Transverse colon (tissue), 4 donors: ENCODE measurements at places on chromosomes 13 and 19. TPM values are rescaled to one million over a fixed set of nuclear protein-coding genes. Genes with fewer than 3 reads are reported as not detected.

DNA sequence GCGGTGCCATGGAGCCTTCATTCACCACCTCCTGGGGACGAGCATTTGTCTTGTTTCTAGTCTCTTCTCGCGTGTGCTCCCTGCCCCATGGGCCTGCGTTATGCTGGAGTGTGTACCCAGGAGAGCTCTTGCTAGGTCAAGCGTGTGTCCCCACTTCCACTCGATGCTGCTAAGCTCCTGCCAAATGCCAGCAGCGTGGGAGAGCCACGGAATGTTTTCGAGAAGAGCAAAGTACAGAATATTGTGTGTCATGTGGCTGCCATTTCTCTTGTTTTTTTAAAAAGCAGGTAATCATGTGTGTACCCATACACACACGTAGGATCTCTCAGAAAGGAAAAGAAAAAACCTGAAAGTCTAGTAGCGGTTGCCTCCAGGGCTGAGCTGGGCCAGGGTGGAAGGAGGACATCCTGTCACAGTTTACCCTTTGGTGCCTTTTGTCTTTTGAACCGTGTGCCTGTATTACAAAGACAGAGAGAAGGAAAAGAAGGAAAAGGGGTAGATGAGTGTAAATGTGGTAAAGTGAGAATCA is 28.6 kb downstream of the PAK4 start:
- no peak for DNase-seq

- no peak for DNase-seq
Observed at GRCh38 chr19:51822946-51823345, 28.0 kb downstream of the FPR3 start.

DNA sequence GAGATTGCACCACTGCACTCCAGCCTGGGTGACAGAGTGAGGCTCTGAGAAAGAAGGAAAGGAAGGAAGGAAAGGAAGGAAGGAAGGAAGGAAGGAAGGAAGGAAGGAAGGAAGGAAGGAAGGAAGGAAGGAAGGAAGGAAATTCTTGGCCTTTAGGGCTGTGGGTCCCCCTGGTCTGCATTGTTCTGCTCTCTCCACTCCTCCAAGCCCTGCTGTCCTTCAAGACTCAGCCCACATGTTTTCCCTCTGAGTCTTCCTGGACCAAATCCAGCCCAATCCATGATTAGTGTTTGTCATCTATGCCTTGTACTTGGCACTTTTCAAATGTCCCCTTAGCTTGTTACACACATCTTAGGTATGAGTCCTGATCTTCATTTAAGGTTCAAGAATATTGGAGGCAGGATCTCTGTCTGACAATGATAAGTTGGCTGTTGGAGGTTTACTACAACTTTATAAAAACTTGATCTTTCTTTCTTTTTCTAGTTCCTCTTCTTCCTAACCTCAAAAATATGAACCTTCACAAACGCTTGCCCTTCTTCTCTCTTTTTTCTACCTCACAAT is 48.8 kb upstream of the INTS6 start:
- no peak for DNase-seq

The TMIGD2 gene
- total RNA-seq, result 3.8 TPM

DNA sequence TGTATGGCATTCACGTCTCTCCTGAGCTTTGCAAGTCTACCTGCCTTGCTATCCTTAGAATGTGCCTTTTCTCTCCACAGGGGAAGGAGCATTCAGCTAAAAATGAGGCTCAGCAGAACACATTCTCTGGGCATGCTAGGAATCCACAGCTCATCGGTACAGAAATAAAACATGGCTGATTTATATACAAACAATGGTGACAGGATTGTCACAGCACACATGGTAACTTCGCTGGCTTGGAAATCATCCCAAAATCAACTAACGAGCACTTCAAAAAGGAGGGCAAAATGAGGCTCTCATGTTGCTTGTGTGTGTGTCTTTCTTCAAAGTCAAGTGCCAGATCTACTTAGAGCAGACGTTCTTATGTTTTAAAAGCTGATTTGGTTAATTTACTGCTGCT is 373.0 kb downstream of the FGF14 start:
- DNase-seq, result no peak

- no peak for DNase-seq
Observed at GRCh38 chr13:26616126-26616525, 58.6 kb downstream of the WASF3 start.

DNA sequence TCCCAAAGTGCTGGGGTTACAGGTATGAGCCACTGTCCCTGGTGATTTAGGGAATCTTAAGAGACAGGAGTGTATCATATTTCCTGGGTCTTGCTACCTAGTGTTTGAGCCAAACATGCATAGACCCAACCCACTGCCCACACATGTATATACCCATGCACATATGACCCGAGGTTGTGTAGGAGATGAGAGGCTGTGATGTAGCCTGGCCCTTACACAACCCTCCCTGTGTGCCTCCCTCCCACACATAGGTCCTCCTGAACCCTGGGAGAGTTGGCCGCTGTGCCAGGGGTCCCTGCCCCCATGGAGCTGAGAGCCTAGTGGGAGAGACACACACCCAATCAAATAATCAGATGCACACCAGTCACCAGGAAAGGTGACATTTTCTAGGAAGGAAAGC is 365.9 kb downstream of the ZNF536 start:
- DNase-seq, result no peak

DNA sequence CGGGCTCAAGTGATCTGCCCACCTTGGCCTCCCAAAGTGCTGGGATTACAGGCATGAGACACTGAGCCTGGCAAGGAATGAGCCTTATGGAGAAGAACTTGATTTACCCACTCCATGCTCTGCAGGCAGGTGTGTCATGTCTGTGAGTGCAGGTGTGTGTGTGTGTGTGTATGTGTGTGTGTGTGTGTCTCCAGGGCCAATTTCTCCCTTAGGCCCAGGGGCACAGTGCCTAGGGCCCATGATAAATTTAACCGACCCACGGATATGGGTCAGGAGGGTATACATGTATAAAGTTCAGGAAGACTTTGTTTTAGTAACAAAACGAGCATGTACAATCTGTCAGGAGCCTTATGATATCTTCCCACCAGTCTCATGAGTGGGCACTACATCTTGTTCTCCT is 4.6 kb upstream of the FOSB start:
- no peak for DNase-seq

DNA sequence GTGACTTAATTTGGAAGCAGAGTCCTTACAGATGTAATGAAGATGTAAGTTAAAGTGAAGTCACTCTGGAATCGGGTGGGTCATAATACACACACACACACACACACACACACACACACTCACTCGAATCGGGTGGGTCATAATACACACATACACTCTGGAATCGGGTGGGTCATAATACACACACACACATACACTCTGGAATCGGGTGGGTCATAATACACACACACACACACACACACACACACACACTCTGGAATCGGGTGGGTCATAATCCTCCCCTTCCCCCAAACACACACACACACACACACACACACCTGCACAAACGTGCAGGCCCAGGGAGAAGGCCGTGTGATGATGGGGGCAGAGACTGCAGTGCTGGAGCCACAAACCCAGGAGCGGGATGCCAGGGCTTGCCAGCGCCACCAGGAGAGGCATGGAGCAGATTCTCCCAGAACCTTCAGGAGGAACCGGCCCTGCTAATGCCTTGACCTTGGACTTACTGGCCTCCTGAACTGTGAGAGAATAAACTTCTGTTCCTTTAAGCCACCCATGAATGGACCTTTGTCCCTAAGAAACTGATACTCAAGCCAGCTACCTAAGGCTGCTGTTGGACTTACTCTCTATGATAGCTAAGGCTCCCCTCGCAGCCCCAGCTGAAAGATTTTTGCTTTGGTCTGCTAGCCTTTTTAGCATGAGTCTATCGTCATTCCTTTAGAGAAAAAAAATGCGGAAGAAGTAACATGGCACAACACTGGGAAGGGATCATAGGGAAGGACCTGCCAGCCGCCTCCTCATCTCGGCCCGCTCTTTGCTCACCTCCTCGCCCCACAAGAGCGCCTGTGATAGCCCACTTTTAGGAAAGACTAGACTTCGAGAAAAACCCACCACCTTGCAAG is 136.2 kb upstream of the RNF113B start:
- DNase-seq, result no peak

The LAIR1 gene
- 18.4 TPM for total RNA-seq

- DNase-seq, result no peak
Observed at GRCh38 chr19:6639439-6639838, 30.5 kb downstream of the TNFSF14 start.

GRCh38 chr19:31220540-31220939 is 128.7 kb downstream of the TSHZ3 start:
- no peak for DNase-seq

The RASA3 gene
- total RNA-seq, result 15.6 TPM

The SMIM24 gene
- total RNA-seq, result 18.7 TPM

GRCh38 chr13:42221121-42221765 is 50.7 kb upstream of the AKAP11 start:
- DNase-seq, result no peak

DNA sequence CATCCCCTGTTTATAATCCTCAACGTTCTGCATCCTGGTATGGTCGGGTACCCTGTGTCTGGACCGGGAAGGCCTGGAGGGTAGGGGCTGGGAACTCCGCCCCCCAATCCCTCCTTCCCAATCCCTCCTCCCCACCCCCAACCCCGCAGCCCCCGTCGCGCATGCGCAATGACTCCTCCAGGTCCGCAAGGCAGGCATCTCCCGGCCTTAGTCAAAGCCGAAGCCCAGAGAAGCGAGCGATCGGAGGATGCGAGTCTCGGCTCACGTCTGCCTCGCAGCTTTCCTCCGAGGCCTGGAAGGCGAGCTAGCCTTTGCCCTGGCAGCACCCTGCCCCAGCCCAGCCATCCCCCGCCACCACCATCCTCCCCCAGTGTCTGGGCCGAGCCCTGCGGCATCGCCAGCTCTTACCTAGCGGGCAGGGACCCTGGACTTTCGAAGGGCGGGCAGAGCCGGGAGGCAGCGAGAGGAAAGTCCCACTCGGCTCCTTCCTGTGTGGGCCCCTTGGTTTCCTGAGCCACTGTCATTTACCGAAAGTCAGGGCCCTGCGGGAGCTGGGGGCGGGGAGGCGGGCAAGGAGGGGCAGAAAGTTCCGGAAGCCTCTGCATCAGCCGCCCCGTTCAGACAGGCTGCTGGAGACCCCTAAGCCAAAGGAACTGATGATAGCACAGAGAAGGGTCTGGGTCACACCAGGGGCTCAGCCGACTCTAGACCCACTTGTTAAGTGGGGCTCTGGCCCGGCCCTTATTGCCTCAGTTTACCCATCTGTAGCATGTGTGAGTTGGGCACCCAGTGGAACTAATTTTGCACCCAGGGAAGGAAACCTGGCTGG is at the start of gene JAK3:
Gene JAK3, minus strand, starts transcription at position 445 of the 829 bp plus-strand sequence. CDS start 3,565 bp downstream, outside the sequence.
- DNase-seq, result peak; percentile 78

DNA sequence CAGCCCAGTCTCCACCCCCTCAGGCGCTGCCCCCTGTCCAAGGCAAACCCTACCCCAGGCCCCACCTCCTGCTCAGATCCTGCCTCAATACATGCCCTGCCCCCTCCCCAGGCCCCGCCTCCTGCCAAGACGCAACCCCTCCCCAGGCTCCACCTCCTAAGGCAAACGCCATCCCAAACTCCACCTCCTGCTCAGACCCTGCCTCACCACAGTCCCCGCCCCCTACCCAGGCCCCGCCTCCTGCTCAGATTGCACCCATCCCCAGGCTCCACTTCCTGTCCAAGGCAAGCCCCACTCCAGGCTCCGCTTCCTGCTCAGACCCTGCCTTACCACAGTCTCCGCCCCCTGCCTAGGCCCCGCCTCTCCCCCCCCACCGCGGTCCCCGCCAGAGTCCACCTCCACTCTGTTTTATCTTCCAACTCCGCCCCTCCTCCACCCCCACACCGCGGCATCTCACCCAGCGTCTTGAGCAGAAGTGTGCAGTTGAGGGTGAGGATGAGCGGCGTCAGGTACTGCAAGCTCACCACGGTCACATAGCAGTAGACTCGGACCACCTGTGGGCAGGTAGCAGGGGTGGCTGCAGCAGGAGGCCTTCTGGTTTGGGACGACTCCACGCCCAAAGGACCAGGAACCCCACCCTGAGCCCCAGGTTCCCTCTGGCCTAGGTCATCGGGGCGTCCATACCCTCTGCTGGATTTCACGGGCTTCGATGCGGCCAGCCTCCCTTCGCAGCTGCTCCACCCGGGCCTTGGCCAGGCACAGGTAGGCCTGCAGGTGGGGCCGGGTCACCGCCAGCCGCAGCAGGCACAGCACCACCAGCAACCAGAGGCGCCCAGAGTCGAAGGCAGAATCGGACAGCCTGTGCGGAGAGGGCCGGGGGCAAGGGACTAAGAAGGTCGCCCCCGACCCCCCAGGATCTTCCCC is 17.7 kb downstream of the TMEM161A start:
- peak; percentile 71 for DNase-seq

DNA sequence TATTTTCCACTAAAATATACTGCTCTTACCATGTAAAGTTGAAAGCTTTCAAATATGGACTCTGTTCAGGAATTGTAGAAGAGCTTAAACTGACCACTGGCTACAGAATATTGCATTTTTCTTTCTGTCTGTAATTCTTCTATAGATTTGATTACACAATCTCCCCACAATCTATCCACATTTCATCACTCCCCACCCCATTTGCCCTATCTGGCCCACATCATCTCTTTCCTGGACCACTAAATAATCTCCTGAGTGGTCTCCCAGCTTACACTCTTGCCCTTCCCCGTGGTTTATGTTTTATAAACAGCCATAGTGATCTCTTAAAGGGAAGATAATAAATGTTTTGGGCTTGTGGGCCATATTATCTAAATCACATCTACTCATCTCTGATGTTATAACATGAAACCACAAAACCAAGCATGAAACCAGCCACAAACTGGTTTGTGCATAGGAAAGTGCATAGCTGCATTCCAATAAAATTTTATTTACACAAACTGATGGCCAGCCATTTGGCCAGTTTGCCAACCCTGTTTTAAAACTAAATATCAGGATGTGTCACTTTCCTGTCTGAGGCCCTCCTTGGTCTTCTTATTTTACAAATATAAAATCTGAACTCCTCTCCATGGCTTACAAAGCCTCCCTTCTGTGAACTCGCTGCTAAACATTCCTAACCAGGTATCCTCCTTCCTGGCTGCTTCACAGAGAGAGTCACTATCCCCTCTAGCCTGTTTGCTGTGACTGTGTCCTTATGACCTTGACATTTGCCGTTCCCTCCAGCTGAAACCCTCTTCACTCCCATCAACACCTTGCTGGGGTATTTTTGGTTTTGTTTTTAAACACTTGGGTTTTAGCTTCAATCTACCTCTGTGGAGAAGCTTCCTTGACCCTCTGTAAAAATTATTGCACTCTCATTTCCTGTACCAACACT is 500.9 kb downstream of the GPC6 start:
- no peak for DNase-seq

The ZNF763 gene
- 15.1 TPM for total RNA-seq

The ACP7 gene
- not detected for total RNA-seq

- no peak for DNase-seq
Observed at GRCh38 chr19:10986301-10987127, 25.7 kb downstream of the SMARCA4 start.

DNA sequence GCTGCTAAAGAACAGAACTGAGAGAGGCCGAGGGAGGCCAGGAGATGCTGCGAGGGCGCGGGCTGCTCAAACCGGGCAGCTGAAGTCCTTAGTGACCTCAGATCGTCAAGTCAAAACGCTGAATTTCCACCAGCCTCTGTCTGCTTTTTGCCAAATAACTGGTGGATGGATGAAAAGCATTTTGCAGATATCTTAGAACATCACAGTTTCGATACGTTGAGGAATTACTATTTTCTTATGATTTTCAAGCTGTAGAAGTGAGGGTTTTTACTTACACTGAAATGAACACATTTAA is 2.0 kb downstream of the GPC6 start:
- no peak for DNase-seq

The PCDH17 gene
- 1.2 TPM for total RNA-seq

The FPR2 gene
- total RNA-seq, result not detected

The WDR88 gene
- total RNA-seq, result not detected
